ENCODE measurements at places on chromosomes 4 and X.

DNA sequence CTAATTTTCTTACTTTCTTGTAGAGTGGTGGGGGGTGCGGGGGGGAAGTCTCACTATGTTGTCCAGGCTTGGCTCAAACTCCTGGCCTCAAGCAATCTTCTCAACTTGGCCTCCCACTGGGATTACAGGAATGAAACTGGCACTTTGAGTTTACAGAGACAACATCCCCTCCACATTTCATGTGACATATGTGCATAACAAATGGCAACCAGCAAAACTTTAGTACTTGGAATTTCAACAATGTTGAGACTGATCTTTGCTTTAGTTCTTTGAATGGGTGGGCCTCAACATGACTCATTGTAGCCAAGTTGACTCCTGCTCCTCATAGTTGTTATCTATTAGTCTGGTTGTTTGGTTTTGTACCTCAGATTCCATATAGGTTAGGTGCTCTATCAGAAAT is 11.4 kb upstream of the FMR1 start:
- no peak for DNase-seq

GRCh38 chr4:152689615-152690501 is 10.1 kb upstream of the TMEM154 start:
- DNase-seq: no peak

DNA sequence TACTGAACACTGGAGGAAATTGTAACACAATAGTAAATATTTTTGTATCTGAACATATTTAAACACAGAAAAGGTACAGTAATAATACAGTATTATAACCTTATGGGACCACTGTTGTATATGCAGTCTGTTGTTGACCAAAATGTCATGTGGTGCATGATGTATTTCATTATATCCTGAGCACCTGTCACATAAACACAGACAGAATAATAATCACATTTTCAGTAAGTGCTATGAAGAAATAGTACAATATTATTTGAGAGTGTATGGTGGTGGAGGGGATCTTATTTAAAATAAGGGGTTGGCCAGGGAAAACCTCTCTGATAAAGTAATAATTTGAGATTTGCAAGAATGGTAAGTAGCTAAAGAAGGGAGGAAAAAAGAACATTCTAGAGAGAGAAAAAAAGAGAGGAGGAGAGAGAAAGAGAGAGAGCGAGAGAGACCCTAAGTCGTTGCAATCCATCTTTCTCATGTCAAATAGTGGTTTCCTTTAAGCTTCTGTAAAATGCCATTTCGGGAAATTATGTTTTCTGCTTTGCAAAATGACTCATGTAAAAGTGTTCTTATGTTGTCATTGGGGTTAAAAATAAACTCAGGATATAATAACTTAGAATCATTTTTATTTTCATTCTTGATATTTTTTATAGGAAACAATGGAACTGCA is 19.3 kb upstream of the CLNK start:
- DNase-seq: no peak

DNA sequence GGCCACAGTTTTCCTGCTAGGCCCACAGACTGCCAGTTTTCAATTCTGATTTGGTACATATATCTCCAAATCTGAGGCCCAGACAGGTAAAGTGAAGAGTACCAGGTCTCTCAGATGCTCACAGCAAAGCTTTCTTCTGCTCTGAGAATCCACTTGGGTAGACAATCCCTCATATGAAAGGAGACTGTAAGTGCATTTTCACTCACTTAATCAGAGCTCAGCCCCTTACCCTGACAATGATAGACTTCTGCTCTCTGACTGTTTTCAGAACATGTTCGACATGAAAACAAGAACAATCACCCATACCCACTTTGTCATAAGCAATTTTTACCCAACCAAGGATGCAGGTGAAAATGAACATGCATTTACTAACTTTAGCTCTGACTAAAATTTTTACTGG is 7.1 kb downstream of the GPRIN3 start:
- no peak for DNase-seq

DNA sequence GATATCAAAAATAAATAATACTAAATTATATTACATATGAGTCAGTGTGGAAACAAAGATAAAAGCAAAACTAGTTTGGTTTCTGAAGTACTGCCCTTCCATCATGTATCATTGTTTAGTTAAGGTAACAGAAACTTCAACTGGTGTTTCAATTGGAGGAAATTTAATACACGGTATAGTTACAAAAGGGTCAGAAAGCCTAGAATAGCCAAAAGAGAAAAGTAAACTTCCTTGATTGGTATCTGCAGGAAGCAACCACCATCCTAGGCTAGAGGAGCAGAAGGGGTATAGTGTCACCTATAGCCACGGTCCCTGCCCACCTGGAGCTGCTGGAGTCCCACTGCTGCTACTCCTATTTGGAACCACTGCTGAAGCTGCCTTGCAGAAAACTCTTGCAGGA is 185.6 kb downstream of the SLC7A11 start:
- DNase-seq: no peak

DNA sequence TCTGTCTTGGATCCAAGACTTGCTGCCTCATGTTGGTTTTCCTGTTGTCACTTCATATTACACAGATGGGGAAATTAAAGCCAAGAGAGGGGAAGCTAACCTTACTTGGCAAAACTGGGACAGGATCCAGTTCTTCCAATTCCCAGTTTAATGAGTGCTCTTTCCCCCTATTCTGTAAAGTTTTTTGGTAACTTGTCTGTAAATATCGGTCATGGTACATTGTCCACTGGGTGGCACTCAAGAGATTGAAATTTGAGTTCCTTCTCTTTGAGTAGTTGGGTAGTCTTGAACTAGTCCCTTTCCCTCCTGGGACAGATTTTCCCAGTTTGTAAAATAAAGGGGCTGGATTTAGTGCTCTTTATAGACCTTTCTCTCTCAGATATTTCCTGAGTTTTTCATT is 12.4 kb upstream of the EOLA2 start:
- no peak for DNase-seq

GRCh38 chr4:113007151-113007550 is 42.3 kb upstream of the ANK2 start:
- no peak for DNase-seq

DNA sequence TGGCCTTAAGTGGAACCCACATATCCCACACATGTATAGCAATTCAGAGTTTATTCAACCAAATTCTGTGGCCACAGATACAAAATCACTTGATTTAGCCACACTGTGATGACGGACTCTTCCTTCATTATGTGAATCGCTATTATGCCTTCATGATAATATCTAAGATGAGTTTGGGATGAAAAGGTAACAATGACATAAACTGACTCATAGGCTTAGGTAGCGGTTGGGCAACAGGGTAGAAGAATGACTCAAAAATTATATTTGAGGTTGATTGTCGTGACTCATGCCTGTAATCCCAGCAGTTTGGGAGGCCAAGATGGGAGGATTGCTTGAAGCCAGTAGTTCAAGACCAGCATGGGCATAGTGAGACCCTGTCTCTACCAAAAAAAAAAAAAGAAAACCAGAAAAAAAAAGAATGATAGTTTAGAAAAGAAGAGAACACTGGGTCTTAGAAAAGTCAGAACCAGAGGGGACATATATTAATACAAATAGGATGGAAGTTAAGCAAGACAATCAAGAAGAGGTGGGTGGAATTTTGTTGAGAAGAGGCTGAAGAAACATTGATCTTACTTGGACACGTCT is 70.4 kb upstream of the USP9X start:
- peak; percentile 70 for DNase-seq

- no peak for DNase-seq
Measured at GRCh38 chr4:37082912-37083311, 161.6 kb upstream of the NWD2 start.

- no peak for DNase-seq
Measured at GRCh38 chrX:12488771-12489170, 302.4 kb upstream of the PRPS2 start.

DNA sequence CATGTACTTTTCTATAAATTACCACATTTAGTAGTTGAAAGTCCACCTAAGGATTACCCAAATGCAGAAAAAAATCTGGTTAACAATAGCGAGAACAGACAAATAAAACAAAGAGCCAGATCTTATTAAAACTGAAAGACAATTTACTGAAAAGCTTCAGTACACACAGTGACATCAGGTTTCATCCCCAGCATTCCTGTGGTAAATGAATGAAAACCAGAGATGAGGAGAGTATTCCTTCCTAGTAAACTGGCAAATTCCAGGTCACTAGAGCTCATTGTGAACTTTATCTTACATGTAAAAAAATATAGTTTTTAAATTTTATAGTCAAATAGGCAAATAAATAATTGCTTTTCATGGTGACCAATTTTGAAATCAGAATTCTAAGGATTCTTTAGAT is 1290.5 kb downstream of the ADGRL3 start:
- no peak for DNase-seq

DNA sequence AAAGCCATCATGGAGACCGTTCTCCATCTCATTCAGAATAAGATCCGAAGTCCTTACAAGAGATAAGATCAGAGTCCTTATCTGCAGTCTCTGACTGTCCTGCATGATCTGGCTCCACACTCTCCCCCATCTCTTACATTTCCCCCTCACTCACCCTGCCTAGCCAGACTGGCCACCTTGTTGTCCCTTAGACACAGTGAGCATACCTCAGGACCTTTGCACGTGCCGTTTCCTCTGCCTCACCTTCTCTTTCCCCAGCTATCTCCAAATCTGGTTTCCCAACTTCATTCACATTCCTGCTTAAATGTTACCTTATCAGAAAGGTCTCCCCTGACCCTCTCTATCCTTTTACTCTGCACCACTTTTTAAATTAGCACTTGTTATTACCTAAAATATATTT is 44.0 kb downstream of the KLHL5 start:
- no peak for DNase-seq

GRCh38 chr4:74464291-74464690 is 19.4 kb downstream of the AREG start:
- no peak for DNase-seq

- no peak for DNase-seq
Measured at GRCh38 chr4:157886645-157887044, 286.2 kb downstream of the GASK1B start.

GRCh38 chr4:141513866-141514265 is 122.5 kb upstream of the IL15 start:
- DNase-seq: no peak

DNA sequence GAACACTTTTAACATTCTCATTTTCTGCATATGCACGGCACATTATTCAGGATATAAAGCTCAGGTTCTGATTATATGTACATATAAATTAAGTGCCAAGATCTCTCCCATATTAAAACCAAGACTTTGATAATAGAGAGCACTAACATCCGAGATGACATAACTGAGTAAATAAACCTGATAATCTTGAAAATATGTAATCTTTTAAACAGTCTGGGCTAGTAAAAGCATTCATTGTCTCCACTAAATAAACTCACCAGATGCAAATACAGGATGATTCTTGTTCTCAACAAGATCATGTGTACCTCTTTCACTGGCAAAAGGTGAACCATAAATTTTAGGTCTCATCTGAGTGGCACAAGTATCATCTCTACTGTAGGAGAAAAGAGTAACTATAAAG is 942.2 kb downstream of the TRAM1L1 start:
- DNase-seq: no peak

- no peak for DNase-seq
Measured at GRCh38 chr4:4542774-4543485, 1.1 kb upstream of the STX18 start.

DNA sequence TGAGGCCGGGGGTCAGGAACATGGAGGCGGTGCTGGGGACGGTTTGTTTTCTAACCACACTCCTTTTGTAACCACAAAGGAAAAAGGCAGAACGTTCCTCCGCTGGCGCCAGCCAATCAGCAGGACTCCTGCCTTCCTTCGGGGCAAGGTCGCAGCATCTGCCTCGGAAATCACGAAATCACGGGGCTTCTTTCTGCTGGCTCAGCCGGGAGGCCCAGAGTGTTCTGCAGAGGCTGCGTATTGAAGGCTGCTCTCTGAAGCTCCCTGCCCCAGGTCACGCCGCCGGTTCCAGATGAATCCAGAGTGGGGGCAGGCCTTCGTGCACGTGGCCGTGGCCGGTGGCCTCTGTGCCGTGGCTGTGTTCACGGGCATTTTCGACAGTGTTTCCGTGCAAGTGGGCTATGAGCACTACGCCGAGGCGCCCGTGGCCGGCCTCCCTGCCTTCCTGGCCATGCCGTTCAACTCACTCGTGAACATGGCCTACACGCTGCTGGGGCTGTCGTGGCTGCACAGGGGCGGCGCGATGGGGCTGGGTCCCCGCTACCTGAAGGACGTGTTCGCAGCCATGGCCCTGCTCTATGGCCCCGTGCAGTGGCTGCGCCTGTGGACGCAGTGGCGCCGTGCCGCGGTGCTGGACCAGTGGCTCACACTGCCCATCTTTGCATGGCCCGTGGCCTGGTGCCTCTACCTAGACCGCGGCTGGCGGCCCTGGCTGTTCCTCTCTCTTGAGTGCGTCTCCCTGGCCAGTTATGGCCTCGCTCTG is 9.4 kb downstream of the TMEM187 start:
- no peak for DNase-seq

- no peak for DNase-seq
Measured at GRCh38 chr4:120431180-120431579, 364.5 kb upstream of the MAD2L1 start.

GRCh38 chrX:96211953-96212352 is 472.7 kb upstream of the DIAPH2 start:
- DNase-seq: no peak

GRCh38 chr4:133324491-133324890 is 175.4 kb downstream of the PCDH10 start:
- no peak for DNase-seq

- DNase-seq: no peak
Measured at GRCh38 chr4:187208651-187209050, 485.0 kb upstream of the FAT1 start.

DNA sequence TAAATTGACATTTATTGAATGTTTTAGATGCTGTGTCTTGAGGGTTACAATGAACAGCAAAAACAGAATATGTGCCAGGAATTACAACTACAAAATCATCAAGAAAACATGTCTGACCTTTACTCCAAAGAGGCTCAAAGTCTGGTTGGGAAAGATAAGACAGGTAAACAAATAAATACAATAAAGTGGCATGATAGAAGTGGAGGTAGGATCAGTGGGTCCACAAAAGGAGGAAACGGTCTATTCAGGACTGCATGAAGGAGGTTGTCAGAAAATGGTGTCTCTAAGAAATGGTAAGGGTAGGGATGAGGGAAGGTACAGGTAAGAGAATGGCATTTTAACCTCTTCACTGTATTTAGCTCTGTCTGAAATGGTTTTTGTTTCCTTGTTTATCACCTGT is 3.8 kb downstream of the ARHGEF38 start:
- no peak for DNase-seq

DNA sequence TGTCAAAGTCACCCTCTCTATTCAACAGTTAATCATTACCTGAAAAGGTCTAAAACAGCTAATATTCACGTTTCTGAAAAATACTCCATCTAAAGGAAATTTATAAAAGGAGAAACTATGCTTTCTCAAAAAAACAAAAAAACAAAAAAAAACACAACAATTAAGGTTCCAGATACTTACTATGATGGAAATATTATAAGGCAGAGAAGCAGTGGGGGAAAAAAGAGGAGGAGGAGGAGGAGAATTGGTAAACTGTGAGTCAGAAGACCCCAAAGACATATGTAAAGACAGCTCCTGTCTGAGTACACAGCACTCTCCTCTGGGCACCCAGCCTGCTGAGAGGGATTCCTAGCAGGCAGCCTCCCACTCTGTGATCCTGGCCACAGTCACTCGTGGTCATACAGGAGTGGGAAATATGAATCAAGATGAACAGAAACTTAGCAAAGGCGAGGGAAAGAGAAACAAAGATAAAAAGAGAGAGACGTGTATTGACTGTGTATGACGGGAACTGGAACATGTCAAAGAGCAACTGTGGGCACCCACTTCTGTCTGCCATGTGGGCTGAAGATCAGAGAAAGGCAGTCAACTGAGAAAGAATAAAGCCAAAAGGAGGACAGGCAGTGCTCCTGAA is 12.5 kb downstream of the KLHL15 start:
- no peak for DNase-seq
